ENCODE measurements at places on chromosomes 7 and 10.

DNA sequence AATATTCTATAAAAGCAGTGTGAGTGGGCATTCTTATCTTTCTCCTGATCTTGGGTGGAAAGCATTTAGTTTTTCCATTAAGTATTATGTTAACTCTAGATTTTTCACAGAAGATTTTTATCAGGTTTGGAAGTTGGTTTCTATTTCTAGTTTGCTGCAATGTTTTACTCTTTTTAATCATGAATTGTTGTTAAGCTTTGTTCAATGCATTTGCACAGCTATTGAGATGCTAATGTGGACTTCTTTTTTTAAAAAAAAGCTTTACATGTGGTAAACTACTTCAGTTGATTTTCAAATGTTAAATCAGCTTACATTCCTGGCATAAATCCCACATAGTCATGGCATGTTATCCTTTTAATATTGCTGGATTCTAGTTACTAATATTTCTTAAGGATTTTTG lies 363.6 kb upstream of the NRP1 start:
- no peak for DNase-seq

DNA sequence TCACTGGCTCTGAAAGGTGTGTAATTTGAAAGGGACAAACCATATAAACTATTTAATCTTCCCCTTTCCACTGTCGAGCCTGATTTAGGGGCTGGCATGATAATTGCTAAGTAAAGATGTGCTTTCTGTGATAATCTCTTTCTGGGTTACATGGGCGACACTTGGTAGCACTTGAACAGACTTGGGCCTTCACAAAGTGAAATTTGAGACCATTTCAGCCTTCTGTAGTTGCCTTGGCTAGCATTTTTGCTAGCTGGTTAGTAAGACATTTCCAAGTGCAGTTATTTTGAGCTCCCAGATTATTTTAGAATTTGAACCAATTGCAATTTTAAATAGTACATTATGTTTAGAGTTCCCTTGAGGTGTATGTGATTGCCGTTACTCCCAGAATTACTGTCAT lies 432.7 kb upstream of the GALNT17 start:
- DNase-seq = no peak

GRCh38 chr10:117429643-117430265 lies 54.5 kb upstream of the PDZD8 start:
- no peak for DNase-seq

GRCh38 chr10:121823993-121824463 lies 103.8 kb downstream of the ATE1 start:
- no peak for DNase-seq

- no peak for DNase-seq
Measured at GRCh38 chr7:151125470-151125845, 39.2 kb downstream of the AGAP3 start.

DNA sequence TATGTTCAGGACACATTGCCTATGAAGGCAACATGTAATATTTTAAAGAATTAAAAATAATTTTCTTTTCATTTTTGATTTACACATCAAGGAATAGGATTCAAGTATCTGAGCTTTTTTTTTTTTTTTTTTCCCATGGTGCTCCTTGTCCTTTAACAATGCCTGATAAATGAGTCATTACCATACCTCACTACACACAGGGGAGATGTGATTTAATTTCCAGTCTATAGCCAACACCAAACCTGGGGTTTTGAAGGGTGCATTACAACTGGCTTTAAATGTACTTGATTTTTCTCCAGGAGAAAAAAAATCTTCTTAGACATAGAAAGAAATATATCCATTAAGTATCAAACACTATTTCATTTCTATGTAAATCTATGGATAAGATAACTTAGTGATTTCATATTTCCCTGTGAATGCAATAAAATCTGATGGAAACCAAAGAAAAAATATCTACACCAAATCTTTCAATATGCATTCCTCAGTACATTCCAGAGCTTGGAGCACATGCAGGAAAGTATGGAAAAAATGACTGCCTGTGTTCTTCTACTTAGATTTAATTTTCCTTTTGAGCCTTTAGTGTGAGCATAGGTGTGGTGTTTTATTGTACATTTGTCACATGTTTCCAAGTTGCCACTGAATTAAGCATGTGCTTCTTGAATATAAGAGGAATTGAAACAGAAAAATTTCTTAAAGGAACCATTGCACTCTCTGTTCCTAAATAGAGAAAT lies 204.8 kb upstream of the MEOX2 start:
- DNase-seq = no peak

DNA sequence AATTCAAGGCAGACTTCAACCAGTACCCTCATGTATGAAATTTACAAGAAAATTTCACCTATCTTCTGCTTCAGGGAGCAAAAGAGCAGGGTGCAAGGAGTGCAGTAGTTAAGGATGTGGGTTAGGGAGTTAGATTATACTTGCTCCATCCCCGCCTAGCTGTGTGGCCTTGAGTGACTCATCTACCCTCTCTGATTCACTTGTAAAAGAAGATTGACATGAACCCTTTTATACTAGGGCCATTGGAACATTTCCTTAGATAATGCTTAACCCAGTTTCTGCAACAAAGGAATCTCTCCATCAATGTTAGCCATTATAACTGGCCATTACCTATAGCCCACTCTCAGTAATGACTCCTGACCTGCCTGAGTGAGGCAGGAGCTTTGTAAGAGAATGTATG lies 10.2 kb upstream of the HSPA12A start:
- DNase-seq = no peak

DNA sequence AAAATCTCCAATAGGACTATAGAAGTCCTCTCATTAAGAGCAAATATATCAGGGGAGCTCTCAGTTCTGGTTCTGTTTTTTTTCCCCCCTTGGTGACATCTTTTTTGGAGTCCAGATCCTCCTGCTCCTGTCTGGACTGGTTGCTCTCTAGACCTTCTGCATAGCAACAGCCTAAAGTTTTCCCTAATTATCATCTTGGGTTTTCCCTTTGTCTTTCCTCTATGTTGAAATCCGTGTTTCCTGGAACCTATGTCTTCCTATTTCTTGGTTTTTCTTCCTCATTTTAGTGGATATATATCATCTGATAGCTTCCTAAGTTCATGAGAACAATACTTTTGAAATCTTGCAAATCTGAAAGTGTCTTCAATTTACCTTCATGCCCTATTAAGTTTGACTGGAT lies 29.7 kb upstream of the MTERF1 start:
- no peak for DNase-seq

- DNase-seq = no peak
Measured at GRCh38 chr7:126856691-126857291, 395.9 kb downstream of the GRM8 start.

DNA sequence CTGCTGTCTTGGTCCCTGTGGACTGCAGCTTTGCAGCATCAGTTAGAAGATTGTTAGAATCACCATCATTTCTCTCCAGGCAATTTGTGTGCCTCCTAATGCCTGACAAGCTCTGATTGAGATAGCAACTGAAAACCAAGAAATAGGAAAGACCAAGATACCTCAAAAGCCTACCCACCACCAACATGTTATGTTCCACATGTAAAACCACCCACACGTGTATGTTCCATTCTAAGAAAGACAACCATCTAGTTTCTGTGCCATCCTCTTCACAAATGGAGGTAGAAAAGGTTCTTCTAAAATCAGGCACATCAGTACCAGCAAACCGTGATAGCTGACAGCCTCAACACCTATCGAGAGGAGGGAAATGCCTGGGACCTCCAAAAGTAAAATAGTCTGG lies 46.9 kb downstream of the TASOR2 start:
- no peak for DNase-seq

GRCh38 chr10:59700709-59701108 lies 8.9 kb downstream of the SLC16A9 start:
- no peak for DNase-seq

DNA sequence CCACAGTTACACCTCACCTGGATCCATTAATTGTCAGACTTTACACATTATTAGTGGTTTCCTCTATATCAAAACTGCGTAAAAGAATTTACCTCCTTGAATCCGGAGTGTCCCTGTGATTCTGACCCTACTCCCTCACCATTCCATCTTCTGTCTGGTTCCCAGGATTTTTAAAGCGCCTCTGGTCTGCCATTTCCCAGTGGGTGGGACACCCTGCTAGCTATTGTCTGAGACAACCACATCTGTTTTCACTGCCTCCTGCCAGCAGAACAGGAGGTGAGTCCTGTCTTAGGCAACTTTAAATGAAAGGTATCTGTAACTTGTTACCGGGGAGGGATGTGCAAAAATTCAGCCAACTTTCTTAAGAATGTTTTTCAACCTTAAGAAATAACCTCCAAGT lies 2.3 kb downstream of the MACROH2A2 start:
- DNase-seq = no peak

Data from stimulated activated CD4-positive, alpha-beta T cell treated with anti-CD3 and anti-CD28 coated beads, Interleukin-1b, Interleukin-23, amount 100 ng/mL, for 1 hour (primary cell).